ENCODE measurements at places on chromosomes 16 and 17.
A peak's percentile ranks its signal among the peaks of the same experiment; 100 is the strongest.

DNA sequence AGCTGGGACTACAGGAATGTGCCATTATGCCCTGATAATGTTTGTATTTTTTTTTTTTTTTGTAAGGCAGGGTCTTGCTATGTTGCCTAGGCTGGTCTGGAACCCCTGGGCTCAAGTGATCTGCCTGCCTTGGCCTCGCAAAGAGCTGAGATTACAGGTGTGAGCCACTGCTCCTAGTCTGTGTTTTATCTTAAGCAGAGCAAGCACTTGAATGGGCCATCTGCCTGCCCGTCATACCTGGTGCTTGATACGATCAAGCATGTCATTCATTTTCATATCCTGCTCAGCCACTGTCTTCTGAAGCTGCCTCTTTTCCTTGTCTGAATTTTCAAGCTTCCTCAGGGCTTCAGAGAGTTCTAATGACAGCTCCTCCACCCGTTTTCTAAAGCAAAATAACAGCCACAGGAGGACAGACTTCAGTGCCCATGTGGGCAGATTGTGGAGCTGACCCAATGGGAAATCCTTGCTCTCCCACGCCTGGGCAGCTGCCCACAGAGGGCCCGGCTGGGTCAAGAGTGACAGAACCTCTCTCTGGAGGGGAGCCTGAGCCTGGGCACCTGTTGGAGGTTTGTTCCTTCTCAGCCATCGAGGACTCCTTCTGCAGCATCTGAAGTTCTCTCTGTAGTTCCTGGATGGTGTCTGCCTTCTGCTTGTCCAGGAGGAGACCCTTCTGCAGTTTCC, 36.5 kb downstream of the DHX38 start:
- no peak for DNase-seq

- no peak for DNase-seq
Observed at GRCh38 chr16:54985668-54986067, 55.0 kb downstream of the IRX5 start.

DNA sequence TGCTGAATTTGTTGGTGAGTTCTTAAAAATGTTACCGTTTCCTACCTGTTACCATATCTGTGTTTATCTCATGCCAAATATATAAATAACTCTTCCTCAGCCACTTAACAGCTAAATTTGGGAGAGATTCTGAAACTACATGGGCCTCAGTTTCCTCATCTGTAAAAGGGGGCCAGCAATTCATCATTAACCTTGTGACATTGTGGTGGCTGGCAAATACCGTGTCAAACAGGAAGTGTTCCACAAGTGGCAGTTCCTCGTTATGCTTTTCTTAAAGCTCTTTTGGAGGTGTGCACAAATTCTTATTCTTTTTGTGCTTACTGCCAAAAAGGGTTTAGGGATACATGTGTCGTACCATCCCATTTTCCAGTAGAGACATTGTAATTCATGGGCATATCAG, 220.4 kb upstream of the CACNG5 start:
- DNase-seq = no peak

DNA sequence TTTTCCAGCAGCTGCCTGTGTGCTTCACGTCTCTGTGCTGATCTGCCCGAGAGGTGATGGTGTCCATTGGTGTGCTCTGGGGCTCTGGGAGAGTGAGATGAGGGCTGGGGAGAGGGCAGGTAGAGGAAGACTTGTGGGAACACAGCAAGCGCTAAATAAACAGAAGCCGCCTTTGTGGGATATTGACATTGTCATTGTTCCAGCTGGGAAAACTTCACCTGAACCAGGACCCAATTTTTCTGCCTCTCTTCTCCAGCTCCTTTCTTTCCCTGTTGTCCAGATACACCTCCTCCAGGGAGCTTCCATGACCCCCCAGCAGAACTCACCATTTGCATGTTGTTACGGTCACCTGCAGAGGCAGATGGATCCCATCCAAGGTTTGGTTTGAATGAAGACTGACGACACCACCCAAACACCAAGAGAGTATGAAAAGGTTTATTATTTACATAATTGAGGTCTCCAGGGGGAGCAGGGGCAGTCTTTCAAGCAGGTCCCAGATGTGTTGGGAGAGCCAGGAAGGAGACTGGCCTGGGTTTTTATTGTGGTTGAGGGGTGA, 3.6 kb upstream of the ITGA3 start:
- no peak for DNase-seq

GRCh38 chr16:75909746-75910145, 183.5 kb upstream of the CPHXL start:
- DNase-seq = no peak

DNA sequence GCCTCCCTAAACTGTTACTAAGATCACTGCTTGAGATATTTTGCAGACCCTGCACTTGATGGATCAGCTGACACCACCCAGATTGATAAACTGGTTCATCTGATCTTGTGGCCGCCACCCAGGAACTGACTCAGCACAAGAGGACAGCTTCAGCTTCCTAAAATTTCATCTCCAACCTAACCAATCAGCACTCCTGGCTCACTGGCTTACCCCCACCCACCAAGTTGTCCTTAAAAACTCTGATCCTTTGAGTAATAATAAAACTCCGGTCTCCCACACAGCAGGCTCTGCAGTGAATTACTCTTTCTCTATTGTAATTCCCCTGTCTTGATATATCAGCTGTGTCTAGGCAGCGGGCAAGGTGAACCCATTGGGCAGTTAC, 174.8 kb downstream of the UTP18 start:
- DNase-seq = peak; percentile 84

DNA sequence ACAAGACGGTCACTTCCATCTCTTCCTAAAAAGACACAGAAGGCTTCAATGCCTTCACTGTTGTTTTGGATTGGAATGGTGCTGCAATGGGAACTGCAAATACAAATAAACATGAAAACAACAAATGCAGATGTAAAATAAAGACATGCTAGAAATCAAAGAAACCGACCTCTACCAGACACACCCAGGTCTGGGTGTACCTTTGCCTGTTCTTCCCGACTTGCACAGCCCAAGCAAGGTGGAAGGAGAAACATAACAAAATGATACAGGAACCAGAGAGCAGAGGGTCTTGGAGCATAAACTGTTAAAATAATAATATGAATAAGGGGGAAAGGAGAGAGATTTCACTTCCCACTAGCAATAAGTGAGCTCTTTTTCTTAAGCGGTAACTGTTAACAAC, 17.3 kb downstream of the RFFL start:
- no peak for DNase-seq

- DNase-seq = peak; percentile 47
Observed at GRCh38 chr17:40490289-40490853, 11.1 kb downstream of the TNS4 start.

- DNase-seq = no peak
Observed at GRCh38 chr16:86241681-86242080, 268.6 kb upstream of the FOXF1 start.

- DNase-seq = no peak
Observed at GRCh38 chr16:67163164-67163998, 1.2 kb upstream of the HSF4 start.

GRCh38 chr17:8830141-8830540, 31.0 kb upstream of the MFSD6L start:
- no peak for DNase-seq

GRCh38 chr17:30292286-30292858, 628 bp upstream of the BLMH start:
- DNase-seq = peak; percentile 73

- DNase-seq = no peak
Observed at GRCh38 chr17:21171309-21171922, 42.5 kb downstream of the TMEM11 start.

GRCh38 chr16:49055824-49056545, 225.7 kb downstream of the CBLN1 start:
- no peak for DNase-seq

- no peak for DNase-seq
Observed at GRCh38 chr17:12789075-12789480, 220 bp upstream of the ARHGAP44 start.

GRCh38 chr16:4489030-4489429, 12.8 kb downstream of the HMOX2 start:
- no peak for DNase-seq

DNA sequence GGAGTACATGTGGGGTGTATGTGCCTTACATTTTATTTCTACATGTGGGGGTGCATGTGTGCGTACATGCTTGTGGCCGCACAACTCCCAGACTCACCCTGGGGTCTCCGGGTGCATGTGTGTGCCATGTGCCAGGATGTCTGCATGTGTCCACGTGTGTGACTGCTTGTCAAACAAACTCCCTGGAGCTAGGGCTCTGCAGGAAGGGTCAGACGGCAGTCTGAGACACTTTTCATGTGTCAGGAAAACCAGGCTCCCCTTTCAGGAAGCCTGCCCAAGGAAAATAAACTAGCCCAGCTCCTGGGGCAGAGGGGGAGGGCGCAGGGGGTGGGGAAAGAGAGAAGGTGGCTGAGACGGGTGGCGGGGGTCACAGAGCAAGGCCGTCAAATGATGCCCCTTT, 44.7 kb downstream of the FZD2 start:
- DNase-seq = no peak

DNA sequence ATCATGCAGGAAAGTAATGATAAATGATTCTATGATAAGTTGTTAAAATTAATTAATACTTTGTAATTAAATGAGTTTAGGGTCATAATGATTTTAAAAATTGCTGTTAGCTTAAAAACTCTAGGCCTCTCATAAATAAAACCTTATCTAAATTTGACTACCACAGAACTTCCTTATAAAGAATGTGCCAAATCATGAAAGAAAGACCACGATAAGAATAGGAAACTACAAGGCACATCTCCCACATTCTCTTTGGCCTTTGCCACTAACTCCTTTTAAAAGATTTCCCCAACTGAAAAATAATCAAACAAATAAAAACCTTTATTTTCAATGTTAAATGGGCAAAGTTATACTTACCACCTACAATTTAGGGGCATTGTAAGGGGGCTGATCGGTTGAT, 164.6 kb upstream of the C17orf78 start:
- DNase-seq = peak; percentile 69

DNA sequence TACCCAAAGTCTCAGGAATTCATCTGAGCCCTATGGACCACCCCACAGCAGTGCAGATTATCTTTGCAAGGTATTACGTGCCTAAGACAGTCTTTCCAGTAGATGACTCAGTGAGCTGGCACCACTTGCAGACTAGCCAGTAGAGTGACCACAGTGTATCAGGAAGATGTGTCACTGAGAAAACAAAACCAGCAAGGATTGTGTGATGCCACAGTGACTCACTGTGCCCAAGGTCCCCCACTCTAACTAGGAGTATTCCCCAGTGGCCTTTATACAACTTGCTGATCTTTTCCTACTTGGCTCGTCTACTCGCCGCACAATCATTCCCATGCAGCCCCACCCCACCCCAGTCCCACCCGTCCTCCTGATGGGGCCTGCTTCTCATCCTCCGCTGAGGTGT, 26.8 kb upstream of the PRKCA start:
- no peak for DNase-seq

DNA sequence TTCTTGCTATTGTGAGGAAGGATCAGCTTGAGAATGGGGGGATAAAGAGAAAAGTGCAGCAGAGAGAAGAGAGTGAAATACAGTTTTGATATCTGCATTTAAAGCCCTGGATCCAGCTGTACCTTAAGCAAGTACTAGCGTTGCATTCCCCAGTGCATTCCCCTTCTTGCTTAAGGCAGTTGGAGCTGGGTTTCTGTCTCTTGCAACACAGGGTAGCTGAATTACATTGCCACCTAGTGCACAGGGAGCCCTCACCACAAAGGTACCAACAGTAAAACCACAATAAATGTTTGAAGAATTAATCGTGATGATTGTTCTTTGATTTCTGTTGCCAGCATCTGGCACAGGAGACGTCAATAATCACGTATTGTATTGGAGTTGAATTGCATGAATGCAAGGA, 588.7 kb downstream of the RBFOX1 start:
- DNase-seq = no peak

DNA sequence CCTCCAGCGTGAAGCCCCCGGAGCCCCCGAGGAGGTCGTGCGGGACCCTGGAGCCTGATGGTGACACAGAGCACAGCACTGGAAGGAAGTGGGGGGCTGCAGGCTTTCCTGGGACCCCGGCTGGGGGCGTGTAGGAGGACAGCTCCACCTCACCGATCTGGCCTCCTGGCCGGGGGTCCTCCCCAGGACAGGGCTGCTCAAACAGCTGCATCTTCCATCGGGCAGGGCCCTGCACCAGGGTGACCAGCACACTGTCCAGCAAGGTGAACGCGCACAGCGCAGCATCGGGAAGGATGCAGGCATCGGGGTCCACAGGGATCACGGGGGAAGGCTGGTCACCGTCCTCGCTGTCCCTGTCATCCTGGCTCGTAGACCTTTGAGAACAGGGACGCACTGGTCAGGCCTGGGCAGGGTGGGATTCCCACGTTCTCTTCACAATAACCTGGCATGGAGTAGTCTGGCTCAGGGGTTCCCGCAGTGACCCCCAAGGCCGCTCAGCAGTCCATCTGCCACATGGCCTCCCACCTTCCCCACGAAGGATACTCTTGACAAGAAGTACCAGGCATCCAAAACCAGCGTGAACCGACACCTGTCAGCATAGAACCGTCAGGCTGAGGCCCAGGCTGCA, 1.2 kb downstream of the FAAP100 start:
- DNase-seq = no peak

DNA sequence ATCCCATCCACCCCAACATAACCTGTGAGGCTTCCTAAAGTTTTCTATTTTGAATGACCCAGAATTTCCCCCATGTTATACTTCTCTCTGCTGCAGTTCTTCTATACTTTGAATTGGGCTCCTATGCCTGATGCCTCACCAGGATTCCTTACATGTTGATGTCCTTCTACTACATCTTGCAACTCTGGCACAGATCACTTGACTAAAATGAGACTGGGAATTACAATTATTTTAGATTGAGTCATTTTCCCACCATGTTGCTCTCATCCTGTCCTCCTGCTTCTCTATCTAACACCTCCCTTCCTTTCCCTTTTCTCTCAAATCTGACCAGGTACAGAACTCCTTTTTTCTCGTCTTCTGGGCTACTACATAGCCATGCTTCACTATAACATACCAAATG, 314.0 kb upstream of the KCNJ16 start:
- no peak for DNase-seq

GRCh38 chr17:40303009-40303657, 5.8 kb upstream of the RARA start:
- peak; percentile 90 for DNase-seq

- DNase-seq = peak; percentile 81
Observed at GRCh38 chr17:42937712-42938596, 26.3 kb downstream of the AARSD1 start.

DNA sequence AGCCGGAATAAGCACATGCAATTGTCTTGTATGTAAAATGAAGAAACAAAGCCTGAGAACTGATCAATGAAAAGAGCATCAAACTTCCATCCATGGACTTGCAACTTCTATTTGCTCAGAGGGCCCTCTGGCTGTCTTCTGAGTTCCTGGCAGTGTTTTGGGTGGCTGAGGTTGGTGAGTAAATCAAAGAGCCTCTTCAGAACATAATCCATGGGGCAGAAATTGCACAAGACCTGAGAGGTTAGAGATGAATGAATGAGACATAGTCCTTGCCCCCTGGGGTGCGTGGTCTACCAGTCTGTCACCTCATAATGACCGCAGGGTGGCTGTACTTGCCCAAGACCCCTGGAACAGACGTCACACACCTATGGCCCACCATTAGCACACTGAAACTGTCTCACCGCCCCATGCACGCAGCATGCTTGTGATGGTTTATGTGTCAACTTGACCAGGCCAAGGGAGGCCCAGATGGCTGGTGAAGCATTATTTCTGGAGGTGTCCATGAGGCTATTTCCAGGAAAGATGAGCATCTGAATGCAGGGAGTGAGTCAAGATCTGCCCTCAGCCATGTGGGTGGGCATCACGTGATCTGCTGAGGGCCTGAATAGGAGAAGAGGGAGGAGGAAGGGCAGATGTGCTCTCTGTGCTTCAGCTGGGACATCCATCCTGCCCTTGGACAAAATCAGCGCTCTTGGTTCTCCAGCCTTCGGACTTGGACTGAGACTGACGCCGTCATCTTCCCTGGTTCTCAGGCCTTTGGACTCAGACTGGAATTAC, 8.3 kb downstream of the PIK3R6 start:
- peak; percentile 88 for DNase-seq

GRCh38 chr16:64225036-64225435, 896.8 kb downstream of the CDH11 start:
- no peak for DNase-seq
